Stimulated activated CD8-positive, alpha-beta memory T cell treated with anti-CD3 and anti-CD28 coated beads, Interleukin-4, amount 100 ng/mL, for 1 hour (primary cell): ENCODE measurements at places on chromosomes 5 and 9.

DNA sequence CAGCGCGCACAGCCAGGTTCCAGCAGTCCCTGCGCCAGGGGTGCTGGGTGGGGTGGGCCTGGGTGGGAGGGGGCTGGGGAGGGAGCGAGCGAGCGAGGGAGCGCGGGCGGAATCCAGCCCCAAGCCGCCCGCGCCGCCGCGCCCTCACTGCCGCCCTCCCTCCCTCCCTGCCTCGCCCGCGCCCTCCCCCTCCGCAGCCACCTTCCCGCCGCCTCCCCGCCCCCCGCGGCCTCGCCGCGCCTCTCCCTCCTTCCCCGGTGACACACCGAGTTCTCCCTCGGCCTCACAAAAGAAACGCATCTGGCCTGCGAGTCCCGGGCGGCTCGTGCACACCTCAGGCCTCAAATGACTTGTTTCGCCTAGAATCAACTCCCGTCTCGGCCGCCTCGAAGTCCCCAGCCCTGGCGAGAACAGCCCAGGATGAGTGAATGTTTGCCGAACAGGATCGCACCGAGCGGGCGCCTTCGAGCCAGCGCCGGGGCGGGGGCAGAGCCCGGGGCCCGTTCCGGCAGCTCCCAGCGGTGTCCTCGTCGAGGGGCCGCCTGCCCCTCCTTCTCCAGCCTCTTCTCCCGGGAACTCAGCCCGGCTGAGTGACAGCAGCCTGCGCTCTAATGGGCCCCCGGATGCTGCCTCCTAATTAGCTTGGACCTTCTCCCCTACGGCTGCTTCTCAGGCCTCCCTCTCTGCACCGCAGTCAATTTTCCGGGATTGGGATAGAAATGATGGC lies 371 bp upstream of the PITX1 start:
- no peak for DNase-seq

DNA sequence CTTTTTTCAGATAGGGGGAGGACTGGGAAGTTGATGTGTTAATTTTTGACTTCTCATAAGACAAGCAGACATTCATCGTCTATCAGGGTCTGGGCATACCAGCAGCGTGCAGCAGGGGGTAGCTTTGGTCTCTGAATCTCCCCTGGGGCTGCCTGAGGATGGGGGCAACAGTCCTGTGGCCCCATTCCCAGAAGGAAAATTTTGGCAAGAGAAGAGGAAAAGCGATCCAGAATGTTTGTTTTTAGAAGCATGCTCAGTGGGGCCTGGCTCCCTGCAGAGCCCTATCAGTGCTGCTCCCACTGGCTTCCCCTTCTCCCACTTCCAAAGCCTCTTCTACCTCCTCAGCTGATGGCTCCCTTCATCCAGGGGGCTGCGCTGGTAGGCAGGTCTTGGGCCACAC lies 194.8 kb upstream of the IL12B start:
- no peak for DNase-seq

DNA sequence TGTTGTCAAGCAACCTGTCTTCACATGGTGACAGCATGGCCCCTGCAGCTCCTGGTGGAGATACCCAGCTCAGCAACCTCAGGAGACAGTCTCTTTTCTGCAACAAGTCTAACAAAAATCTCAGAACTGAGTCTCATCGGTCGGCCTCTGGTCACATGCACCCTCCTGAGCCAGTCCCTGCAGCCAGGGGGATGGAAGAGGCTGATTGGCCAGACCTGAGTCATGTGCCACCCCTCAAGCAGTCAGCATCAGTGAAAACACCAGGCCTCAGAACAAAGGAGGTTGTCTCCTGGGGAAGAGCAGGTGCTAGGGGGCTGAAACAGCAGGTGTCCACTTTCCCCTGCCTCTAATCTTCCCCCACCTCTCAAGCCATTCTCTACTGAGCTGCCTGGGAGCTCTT lies 54.4 kb downstream of the SMIM23 start:
- DNase-seq: no peak

- no peak for DNase-seq
Measured at GRCh38 chr9:128505414-128505765, 871 bp downstream of the GLE1 start.

- DNase-seq: no peak
Measured at GRCh38 chr5:76794871-76795270, 24.0 kb upstream of the F2RL1 start.
